ENCODE measurements at places on chromosomes 6 and 20.

DNA sequence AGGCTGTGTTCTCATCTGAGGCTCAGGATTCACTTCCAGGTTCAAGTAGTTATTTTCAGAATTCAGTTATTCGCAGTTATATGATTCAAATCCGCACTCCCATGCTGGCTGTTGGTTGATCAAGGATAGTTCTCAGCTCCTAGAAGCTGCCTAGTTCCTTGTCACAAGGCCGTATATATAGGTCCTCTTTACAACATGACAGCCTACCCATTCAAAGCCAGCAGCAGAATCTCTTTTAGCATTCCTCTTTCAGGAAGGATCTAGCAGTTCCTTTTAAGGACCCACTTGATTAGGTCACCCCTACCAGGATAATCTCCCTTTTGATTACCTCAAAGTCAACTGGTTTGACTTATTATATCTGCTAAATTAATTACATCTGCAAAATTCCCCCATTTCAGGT is 23.8 kb upstream of the LAMP5 start:
- no peak for DNase-seq

DNA sequence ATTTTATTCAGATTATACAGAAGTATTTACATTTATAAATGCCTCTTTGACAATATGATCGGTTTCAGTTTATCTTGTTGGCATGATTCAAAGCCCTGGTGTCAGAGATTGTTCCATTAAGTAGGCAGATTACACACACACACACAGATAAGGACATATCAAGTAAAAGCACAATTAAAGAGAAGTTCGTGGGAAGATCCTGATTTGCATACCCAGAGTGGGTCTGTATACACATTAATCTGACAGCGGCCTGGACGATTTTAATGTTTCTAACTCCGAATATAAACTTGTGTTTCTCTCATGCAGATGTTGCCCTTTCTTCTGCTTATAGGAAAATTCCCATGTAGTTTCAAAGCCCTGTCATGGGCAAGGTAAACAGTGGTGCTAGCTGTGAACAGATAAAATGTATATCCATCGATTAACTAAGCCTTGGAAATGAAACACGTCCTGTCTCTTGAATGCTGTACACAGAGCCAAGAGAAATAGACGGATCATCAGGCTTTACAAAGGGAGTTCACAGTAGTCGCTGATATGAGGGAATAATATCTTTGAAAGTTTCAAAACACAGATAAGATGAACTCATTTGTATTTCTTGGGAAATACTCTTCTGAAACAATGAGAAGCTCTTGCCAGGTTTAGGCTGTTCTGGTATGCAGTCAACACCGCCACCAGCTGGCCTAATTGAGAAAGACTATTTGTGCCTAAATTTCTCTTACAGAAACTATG is 108.2 kb upstream of the GMDS start:
- DNase-seq, result peak; percentile 23

DNA sequence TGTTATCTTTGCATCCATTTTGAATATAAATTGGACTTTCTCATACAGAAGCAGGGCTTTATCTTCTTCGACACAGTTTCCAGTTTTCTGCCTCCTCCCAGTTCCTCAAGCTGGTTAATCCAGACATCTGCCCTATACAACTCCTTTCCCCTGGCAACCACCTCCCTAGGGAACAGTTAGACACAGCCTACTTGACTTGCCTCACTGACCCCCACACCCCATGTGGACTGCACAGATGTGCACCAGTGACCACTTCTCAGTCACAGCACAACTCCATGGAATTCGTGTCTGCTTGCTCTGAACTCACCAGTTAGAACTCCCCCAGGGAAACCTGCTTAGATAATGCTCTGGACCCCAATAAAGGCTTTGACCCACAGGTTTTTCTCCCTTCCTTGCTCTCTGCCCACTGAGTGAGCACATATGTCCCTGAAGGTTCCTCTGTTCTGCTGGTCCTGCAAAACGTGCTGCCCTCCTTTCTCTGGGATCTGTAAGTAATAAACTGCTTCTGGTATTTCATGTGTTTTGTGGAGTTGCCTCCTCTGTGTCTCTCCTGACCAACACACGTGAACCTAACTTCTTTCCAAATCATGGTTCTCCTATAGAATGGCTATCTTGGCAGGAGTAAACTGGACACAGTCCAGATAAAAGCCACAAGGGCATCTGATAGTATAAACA is 351.2 kb downstream of the CD83 start:
- no peak for DNase-seq

GRCh38 chr20:16612706-16613105 is 39.5 kb upstream of the KIF16B start:
- DNase-seq, result no peak

DNA sequence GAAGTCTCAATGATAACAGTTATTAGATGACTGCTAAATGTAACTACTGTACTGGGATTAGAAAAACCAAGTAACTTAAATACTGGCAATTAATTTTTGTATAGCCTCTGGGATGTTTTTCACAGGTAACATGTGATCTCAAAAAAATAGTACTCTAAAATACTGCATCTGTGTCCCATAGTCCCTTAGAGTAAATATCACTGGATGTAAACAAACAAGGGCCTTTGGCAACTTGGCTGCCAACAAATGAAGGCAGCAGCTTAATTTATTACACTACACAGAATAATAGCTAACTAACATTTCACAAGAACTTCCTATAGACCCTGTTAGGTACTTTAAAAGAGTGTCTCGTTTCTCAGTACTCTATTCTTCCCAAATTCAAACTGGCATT is 14.0 kb downstream of the ARHGAP18 start:
- DNase-seq, result no peak

DNA sequence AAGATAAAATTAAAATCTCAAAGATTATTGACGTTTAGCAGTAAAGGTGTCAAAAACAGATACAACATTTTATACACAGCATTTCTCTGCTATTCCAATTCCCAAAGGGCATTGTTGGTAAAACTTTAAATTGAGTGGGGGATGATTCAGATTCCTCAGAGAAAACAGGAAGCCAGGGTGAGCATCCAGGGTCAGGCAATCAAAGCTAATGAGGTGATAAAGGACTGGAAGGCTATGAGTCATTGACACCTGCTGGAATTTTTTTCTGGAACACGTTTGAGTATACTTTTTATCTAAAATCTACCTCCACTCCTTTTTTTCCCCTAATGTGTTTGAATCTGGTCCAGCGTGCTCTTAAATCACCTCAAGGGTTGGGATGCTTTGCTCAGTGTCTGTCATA is 52.2 kb downstream of the FKBP1C start:
- no peak for DNase-seq

DNA sequence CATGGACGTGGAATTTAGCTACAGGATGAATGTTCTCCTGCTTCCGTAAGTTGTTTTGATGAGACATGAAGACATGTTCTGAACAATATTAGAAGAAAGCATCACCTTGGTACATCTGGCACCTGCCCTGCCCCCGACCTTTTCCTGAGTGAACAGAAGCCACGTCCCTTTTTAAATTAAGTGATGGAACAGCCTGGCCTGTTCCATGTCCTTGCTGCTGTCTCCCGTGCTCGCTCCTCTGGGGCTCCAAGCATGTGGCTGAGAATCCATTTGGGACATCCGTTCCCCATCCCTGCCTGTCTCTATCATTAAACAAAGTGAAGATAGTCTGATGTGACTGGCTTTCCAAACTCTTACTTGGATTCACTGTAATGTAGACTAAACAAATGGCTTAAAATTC is 36.4 kb downstream of the ERMARD start:
- DNase-seq, result no peak

- DNase-seq, result peak; percentile 48
These were observed 499 bp downstream of the TTI1 start for GRCh38 chr20:38032585-38033329.

Measured in stimulated activated CD8-positive, alpha-beta memory T cell treated with anti-CD3 and anti-CD28 coated beads, Interleukin-4, amount 100 ng/mL, for 24 hours (primary cell).